Stimulated activated CD4-positive, alpha-beta T cell treated with anti-CD3 and anti-CD28 coated beads, Interleukin-12 subunit alpha, Interleukin-12 subunit beta, amount 100 ng/mL, for 24 hours (primary cell): ENCODE measurements at places on chromosomes 12 and 14.

GRCh38 chr14:67817750-67818438 is 1.5 kb upstream of the ZFYVE26 start:
- DNase-seq, result no peak

GRCh38 chr14:93153121-93153520 is 31.6 kb downstream of the MOAP1 start:
- no peak for DNase-seq

DNA sequence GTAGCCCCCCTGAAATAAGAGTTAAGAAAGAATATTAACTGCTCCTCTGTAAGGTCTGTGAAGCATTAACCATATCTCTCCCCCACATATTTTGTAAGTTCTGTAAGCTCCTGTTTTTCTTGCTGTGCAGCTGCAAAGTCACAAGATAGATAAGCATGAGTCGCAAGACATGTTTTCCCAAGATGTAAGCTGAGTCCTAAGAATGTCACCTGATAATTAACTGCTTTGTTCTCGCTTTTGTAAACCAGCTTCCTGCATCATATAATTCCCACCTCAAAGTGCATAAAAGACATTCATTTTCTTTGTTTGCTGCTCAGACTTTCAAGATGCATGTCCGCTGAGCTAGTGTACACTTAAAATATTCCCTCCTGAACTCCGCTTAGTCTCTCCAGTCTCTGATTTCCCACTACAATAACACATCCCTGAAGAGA is 27.0 kb upstream of the PHC1 start:
- DNase-seq, result no peak

- DNase-seq, result no peak
Observed at GRCh38 chr12:109993091-109993490, 3.1 kb downstream of the GIT2 start.

DNA sequence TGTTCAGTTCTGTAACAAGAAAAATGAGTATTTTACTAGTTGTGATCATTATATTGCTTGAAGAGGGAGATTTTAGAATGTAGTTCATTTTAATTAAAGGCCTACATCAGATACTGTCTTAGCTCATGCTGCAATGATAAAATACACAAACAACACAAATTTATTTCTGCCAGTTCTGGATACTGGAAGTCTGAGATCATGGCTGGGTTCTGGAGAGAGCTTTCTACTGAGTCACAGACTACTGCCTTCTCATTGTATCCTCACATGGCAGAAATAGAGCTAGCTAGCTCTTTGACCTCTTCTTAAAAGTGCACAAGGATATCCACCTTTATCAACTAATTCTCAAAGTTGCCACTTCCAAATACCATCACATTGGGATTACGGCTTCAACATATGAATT is 53.8 kb downstream of the MIS18BP1 start:
- DNase-seq, result no peak

- DNase-seq, result peak; percentile 66
Observed at GRCh38 chr12:6867413-6868210, at the start of gene TPI1. Gene TPI1, plus strand, starts transcription at chr12:6867531. Its CDS starts 36 bp downstream, at chr12:6867567.

DNA sequence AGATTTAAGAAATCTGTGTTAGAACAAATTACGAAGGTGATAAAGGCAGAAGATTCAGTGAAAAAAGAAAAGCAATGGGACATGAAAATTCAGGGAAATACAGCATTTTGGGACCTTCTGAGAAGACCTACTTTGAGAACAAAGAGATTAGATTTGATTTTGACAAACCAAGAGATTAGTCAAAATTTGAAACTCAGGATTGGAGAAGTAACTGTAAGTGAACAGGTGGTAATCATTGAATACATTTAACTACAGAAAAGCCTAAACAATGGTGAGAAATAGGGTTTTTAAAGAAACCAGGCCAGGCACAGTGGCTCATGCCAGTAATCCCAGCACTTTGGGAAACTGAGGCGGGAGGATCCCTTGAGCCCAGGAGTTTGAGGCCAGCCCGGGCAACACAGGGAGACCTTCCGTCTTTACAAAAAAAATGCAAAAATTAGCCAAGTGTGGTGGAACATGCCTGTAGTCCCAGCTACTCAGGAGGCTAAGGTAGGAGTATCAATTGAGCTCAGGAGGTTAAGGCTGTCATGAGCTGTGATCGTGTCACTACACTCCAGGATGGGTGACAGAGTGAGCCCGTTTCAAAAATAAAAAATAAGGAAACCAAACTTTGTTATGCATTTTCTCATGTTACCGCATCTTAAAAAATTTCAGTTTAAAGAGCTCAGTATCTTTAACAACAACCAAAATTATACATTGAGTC is 8.9 kb upstream of the SAV1 start:
- no peak for DNase-seq

DNA sequence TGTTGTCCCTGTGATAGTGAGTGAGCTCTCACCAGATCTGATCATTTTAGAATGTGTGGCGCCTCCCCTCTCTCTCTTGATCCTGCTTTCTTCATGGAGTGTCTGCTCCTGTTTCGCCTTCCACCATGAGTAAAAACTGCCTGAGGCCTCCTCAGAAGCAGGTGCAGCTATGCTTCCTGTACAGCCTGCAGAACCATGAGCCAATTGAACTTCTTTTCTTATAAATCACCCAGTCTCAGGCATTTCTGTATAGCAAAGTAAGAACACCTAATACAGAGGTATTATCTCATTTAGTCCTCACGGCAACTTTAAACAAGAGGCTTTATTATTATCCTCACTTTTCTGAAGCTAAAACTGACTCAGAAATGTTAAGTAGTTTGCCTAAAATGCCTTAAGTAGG is 81.3 kb upstream of the BTG1 start:
- DNase-seq, result no peak
